ENCODE measurements at places on chromosomes 3 and 15.

DNA sequence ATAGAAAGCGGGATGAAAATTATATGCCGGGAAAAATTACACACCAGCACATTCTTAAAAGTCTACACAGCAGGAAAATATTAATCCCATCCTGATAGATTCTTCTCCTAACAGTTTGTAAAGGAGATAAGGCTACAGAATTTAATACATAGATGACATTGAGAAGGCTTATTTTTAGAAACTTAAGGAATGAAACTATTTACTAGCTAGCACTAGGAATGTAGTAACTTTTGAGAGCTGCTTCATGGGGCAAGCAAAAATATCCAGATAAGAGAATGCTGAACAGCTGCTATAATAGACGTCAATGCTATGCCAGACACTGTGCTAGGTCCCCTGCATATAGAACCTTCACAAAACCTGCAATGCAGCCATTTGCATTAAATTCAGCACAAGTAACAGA, 912.7 kb upstream of the NR2F2 start:
- no peak for DNase-seq

GRCh38 chr3:101762041-101762646, 16.9 kb upstream of the NXPE3 start:
- DNase-seq: no peak

DNA sequence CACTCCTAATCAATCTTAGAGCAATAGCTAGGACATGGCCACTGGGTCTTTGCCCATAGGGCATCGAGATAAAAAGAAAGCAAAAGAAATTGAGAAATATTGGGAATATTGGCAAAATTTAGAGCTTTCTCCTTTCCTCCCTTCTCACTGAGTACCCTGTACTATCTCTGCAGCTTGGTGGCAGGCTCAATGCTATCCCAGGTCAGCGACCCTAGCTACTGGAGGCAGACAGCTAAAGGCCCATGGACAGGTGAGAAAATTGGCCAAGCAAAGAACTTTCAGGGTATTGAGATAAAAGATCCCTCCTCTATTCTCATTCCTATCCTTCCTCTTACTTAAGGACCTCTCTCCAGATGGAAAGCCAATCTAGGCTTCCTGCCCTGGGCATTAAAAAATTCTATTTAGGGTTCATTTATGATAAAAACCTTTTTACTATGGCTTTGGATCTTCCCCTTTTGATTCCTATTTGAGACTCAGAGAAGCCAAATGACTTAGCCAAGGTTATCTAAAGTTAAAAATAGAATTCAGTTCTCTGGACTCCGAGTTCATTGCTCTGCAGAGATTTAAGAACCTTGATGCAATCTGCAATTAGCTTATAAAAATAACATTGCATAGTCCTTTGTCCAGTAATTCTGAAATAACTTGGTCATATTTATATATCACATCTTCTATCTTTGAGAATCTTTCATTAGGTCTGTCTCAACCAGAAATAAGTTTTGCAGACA, 75.4 kb downstream of the THRB start:
- DNase-seq: no peak

GRCh38 chr15:45111390-45112142, 2.4 kb downstream of the DUOX2 start:
- DNase-seq: no peak

DNA sequence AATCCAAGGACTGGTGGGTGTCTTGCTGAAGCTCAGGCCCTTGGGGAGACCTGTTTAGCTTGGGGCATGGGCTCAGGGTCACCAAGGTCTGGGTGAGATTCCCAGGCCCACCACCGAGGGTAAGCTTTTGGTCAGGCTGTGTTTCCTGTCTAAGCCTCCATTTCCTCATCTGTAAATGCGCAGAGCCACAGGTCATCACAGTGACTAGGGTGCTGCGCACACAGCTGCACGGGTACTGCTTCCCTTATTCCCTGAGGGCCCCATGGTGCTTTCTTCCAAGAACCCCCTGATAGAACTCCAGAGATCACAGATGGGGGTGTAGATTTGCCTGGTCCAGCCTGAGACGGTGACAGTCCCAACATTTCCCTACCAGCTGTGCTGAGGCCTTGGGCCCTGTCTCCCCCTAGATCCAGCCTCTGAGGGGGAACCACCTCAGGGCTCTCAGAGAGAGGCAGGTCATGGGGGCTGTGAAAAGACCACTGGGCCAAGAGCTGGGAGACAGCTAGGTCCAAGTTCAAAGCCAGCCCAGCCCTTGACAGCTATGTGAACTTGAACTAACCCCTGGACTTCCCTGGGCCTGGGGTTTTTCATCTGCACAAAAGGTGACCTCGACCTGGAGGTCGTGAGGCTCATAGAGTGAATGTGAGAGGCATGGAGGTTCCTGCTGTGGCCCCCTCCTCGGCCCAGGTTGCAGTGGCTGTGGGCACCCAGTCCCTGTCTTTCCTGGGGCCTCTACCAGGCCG, 60.7 kb downstream of the SEMA3G start:
- DNase-seq: no peak

DNA sequence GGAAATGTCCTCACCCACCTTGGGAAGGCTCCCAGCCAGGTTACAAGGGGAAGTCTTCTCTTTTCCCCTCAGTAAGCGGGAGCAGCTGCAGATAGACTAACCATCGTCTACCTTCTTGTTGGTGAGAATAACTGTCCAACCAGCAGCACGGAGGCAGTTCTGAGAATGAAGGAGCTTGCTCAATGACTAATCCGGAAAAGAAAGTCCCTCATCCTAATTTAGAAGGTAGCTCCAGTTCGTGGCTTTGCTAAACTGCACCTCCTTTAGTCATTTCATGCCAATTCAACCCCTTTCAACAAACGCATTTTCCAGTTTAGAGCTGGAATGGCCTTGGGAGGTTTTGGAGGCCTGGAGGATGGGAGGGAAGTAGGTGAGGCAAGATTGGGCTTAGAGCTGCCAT, 527.4 kb upstream of the PROK2 start:
- no peak for DNase-seq
